Effector memory CD8-positive, alpha-beta T cell (primary cell): ENCODE measurements at places on chromosomes 12 and 14.

DNA sequence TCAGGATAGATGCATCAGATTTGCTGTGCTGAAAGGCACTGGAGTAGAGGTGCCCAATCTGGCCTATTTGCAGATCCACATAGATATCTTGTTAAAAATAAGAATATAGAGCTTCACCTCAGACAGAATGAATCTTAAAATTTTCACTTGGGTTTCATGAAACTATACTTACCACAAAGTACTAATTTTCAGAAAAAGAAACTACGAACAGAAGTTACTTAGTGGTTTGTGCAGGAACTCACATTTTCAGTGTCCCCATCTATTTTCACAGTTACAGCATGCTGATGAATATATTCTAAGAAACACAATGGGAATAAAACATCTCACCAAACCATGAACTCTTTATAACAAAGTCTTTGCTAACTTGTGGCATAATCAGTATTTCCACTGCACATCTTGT is 449.4 kb downstream of the RERGL start:
- H3K36me3 ChIP-seq, result no peaks in the 10 kb centered on the region
- no peak overlapping the region for H3K27ac ChIP-seq
- H3K27me3 ChIP-seq, result no peaks in the 10 kb centered on the region

GRCh38 chr12:105449431-105449830 is 118.9 kb downstream of the C12orf75 start:
- no peak for DNase-seq
- H3K27me3 ChIP-seq, result peaks cover 24% of the 10 kb centered on the region
- no peak overlapping the region for H3K27ac ChIP-seq
- H3K4me3 ChIP-seq, result no peak overlapping the region
- H3K4me1 ChIP-seq, result no peaks in the 10 kb centered on the region

DNA sequence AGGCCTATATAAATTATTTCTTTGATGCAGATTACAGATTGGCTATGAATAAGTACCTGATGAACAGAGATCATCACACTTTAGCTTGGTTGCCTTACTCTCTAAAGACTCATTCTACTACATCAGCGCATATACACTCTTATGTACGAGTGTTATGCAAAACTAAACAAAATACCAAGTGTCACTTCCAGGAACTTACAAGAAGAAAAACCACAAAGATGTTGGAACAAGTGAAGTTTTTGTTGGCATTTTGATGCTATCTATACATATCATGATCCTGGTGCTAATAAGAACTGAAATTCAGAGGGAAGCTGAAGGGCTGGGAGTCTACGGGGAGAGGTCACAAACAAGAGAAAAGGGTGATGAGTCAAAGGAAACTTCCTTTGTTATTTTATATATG is 47.9 kb upstream of the CERS5 start:
- H3K27ac ChIP-seq, result peak overlapping the region; percentile 74
- H3K27me3 ChIP-seq, result no peaks in the 10 kb centered on the region

DNA sequence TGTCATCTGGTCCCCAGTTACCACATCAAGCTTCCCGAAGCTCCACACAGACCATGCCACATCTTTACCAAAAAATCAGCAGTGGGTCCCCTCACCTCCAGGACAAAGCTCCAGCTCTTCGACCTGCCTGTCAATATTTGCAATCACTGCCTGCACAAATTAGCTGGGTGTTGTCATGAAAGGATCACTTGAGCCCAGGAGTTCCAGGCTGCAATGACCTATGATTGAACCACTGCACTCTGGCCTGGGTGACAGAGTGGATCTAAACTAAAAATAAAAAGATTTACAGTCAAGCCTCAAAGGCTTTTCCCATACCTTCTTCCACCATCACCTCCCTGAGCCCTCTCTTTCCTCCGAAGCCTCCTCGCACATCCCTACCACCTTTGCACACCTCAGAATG is 7.2 kb downstream of the CD4 start:
- H3K27ac ChIP-seq, result no peak overlapping the region
- DNase-seq, result no peak
- peaks cover 11% of the 10 kb centered on the region for H3K4me1 ChIP-seq
- peaks cover 6% of the 10 kb centered on the region for H3K36me3 ChIP-seq
- H3K27me3 ChIP-seq, result peaks cover 38% of the 10 kb centered on the region

- no peak overlapping the region for H3K4me3 ChIP-seq
- no peaks in the 10 kb centered on the region for H3K4me1 ChIP-seq
- no peak overlapping the region for H3K27ac ChIP-seq
Measured at GRCh38 chr14:56515739-56516138, 63.9 kb upstream of the TMEM260 start.

DNA sequence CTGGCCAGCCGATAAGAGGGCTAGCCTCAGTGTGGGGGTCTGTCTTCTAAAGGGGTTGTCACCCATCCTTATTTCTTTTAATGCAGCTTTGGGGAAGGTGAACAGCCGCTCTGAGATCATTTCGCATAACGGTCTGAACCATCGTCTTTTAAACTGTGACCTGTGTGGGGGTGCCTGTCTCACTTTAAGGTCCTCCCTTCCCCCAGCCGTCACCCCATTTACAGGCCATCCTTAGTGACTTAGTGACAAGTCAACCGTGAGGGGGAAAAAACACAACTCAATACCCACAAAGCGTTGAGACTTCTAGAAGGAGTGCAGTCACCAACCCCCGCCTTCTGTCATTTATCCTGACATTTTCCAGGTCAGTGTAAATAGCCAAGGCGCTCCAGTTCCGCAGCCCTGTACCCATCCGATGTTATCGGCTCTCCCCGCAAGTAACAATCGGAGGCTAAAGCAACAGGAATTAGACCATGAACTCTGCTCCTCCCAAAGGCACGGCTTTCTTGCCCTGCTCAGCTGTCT is 505 bp upstream of the DENND5B start:
- H3K27me3 ChIP-seq, result peaks cover 69% of the 10 kb centered on the region
- H3K27ac ChIP-seq, result no peak overlapping the region
- peaks cover 9% of the 10 kb centered on the region for H3K4me1 ChIP-seq
- H3K36me3 ChIP-seq, result no peaks in the 10 kb centered on the region
- peak overlapping the region; percentile 74 for H3K4me3 ChIP-seq

GRCh38 chr12:118432812-118433545 is 56.6 kb downstream of the SUDS3 start:
- H3K27me3 ChIP-seq, result no peaks in the 10 kb centered on the region
- H3K27ac ChIP-seq, result no peak overlapping the region
- no peaks in the 10 kb centered on the region for H3K36me3 ChIP-seq
- no peak for DNase-seq
- no peak overlapping the region for H3K4me3 ChIP-seq

DNA sequence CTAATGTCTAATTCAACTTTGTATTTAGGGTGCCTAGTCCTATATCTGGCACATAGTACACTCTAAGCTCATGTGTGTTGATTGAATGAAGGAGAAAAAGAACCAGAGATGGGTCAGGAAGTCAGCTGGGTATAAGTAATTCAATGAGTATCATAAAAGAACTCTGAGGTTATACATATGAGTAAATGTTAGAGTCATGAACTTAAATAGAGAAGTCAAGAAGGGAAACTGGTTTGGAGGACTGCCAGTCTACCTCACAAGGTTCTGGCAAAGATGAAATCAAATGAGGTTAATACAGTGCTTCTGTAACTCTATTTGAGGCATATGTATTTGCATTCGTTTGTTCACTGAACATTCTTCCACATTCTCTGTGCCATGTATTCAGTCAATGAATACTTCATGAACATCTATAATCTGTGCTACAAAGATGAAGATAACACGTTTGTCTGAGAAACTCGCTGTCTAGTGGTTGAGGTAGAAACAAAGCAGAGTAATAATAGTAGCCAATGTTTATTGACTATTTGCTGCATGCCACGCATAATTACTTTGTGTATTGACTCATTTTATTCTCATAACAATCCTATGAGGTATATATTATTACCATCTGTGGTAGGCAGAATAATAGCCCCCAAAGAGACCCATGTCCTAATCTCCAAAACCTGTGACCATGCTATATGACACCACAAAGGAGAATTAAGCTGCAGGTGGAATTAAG is 88.9 kb downstream of the PTGER2 start:
- H3K36me3 ChIP-seq, result peaks cover 3% of the 10 kb centered on the region
- peaks cover 49% of the 10 kb centered on the region for H3K4me1 ChIP-seq
- no peak for DNase-seq
- H3K4me3 ChIP-seq, result peak overlapping the region; percentile 1
- H3K27me3 ChIP-seq, result no peaks in the 10 kb centered on the region
- H3K27ac ChIP-seq, result peak overlapping the region; percentile 32

GRCh38 chr12:106892075-106892474 is 63.6 kb upstream of the TMEM263 start:
- H3K27me3 ChIP-seq, result no peaks in the 10 kb centered on the region
- no peaks in the 10 kb centered on the region for H3K36me3 ChIP-seq

DNA sequence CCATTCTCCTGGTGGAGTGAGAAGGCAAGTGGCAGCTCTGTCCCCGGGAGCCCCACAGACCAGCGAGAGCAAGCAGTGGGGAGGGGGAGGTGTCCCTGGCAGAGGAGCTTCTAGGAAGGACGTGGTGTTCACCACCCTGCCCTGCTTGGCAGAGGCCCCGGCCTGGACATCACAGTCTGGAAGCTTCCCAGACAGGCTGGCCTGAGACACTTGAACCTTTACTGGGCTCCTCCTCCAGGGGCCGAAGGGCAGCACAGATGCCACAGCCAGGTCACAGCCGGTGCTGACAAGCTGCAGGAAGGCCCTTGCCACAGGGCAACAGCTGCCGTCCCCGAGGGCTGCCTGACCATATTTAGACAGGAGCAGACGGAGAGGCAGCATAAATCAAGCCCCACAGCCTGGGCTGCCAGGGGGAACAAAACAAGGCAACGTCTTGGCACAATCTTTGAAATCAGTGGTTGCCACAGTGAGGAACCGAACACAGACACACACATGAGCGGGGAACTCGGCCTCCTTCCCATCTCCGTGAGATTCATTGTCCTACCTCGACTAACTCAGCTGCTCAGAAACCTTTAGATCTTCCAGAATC is 28.5 kb downstream of the PRIMA1 start:
- H3K27me3 ChIP-seq, result peaks cover 42% of the 10 kb centered on the region
- H3K36me3 ChIP-seq, result no peaks in the 10 kb centered on the region
- no peak overlapping the region for H3K27ac ChIP-seq
- H3K4me1 ChIP-seq, result peaks cover 4% of the 10 kb centered on the region
- no peak for DNase-seq

DNA sequence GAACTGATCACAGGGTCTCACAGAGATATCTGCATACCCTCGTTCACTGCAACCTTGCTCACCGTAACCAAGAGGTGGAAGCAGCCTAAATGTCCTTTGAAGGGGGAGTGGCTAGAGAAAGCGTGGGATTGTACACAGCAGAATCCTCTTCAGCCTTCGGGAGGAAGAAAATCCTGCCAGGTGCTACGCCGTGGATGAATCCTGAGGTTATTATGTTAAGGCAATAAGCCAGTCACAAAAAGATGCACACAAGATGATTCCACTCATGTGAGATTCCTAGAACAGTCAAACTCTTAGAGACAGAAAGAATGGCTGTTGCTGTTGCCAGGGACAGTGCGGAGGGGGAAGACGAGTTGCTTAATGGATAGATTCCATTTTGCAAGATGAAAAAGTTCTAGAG is 39.6 kb upstream of the SFSWAP start:
- H3K4me1 ChIP-seq, result no peaks in the 10 kb centered on the region
- DNase-seq, result no peak
- no peak overlapping the region for H3K4me3 ChIP-seq
- H3K36me3 ChIP-seq, result peaks cover 3% of the 10 kb centered on the region
- no peak overlapping the region for H3K27ac ChIP-seq
- H3K27me3 ChIP-seq, result peaks cover 12% of the 10 kb centered on the region

GRCh38 chr14:55756557-55756956 is 176.6 kb downstream of the KTN1 start:
- H3K4me3 ChIP-seq, result no peak overlapping the region
- H3K27ac ChIP-seq, result peak overlapping the region; percentile 67
- H3K4me1 ChIP-seq, result no peaks in the 10 kb centered on the region
- DNase-seq, result no peak
- no peaks in the 10 kb centered on the region for H3K36me3 ChIP-seq
